ENCODE measurements at places on chromosomes 2 and 18.

DNA sequence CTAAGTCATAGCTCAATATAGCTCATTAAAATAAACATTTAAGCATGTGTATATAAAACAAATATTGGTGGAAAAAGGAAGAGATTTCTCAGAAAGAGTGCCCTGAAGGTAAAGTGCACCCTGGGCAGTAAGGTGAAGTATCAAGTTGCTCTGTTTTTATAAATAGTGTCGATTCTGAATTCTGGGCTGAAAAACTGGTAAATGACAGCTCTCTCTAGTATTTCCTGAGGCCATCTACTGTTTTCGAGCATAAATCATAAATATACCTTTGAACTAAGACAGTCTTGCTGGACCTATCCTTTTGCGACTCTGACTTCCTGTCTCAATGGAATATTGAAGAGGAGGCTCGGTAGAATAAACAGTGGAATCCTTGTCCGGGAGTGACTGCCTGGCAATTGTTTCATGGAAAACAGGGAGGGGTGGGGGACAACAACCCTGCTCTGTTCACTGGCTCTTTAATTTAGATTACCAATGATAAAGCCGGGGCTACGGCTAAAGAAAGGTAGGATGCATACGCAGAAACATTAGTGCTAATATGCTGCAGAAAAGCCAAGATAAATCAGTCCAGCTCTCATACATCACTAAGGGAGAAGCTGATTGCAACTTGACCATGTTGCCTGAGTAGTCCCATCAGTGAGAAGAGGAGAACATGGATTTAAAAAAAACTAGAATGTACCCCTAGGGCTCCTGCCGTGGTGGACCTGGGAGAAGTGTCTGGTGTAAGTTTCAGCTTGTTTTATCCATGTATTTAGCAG lies 124.1 kb downstream of the RAPGEF4 start:
- peak; percentile 33 for DNase-seq

GRCh38 chr2:67612576-67613042 lies 215.5 kb downstream of the ETAA1 start:
- DNase-seq, result no peak

GRCh38 chr18:79572093-79572780 lies 107.4 kb upstream of the CTDP1 start:
- DNase-seq, result no peak

GRCh38 chr2:160208655-160209515 lies 8.8 kb upstream of the ITGB6 start:
- DNase-seq, result no peak

- no peak for DNase-seq
Measured at GRCh38 chr18:55695091-55695490, 107.1 kb upstream of the TCF4 start.

All from M059J (cell line).